Type B pancreatic cell (in vitro differentiated cells): ENCODE measurements at places on chromosomes 4 and X.

DNA sequence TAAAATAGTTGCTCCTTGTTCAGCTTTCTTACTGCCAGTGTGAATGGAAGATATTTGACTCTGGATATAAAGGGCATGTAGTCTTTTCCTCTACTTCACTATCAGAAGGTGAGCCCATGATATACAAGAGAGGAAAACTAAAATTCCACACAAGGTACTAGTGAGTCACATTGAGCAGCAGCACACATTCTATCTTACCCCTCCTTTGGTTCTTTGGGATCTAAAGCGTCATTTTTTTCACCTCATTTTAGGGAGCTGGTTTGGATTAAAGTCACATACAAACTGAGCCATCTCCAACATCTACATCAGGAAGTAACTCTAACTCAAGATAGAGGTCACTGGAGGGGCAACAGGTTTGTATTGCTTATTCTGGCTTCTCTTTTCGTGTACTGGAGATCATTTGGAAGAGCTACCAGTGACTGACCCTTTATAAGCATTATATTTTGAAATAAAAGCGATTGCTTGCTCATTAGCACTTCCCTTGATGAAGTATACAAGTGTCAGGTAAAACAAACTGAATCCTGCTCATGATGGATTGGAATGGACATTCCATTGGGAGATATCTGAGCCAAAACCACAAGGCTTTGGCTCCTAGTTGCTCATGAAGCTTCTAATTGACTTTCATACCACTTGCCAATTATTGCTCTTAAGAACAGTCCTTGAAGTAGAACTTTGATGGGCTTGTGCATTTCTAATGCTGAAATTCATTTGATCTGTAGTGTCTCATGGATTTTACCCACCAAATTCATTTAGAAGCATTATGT, 124.1 kb downstream of the SPCS3 start:
- no peak for DNase-seq

- no peak for DNase-seq
These were observed 76.5 kb upstream of the LSM6 start for GRCh38 chr4:146098978-146099377.

DNA sequence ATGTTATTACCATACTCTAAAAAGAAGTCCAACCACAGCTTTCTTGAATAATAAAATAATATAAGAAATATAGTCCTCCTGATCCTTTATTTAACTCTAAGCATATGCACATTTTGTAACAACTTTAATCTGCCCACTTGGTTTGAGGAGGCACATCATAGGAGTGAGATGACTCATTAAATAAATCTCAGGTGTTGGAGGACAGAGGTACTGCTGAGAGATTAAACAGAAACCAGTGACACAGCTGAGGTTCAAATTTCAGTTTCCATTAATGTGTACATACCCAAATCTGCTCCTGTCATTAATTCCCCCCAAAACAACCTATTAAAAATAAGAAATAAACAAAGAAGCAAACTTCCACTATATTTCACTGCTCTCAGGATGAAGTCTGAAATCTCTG, 211.0 kb downstream of the KCTD8 start:
- no peak for DNase-seq

GRCh38 chr4:61493470-61493869, 293.3 kb downstream of the ADGRL3 start:
- DNase-seq, result no peak

DNA sequence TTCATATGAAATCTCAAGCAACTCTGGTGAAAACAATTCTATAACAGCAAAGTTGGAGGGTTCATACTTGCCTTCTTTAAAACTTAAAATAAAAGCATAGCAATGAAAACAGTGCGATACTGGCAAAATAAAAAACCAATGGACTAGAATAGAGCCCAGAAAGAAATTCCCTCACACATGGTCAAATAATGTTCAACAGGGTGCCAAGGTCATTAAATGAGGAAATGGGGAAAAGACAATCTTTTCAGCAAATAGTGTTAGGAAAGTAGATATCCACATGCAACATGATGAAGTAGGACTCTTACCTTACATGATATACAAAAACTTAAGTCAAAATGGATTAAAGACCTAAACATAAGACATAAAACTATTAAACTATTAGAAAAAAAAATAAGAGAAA, 970.2 kb upstream of the AGA start:
- no peak for DNase-seq
